ENCODE measurements at places on chromosomes 4 and X.

DNA sequence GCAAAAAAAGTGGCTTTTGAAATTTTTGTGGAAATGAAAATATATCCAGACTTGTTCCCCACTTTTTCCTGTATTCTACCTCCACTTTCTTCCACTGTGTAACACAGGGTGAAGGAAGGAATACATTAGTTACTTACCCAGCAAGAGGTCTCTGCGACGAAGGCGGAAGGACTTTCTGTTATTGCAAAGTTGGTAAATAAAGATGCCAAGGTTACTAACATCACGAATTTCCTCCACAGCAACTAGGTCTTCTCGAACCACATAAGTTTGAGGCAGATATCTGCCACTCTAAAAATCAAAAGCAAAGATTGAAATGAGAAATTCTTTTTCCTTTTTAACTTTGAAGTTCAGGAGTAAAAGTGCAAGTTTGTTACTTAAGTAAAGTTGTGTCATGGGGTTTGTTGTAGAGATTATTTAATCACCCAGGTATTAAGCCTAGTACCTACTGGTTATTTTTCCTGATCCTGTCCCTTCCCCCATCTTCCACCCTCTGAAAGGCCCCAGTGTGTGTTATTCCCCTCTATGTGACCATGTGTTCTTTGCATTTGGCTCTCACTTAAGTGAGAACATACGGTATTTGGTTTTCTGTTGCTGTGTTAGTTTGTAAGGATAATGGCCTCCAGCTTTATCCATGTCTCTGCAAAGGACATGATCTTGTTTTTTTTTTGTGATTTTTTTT, 5.8 kb downstream of the ITM2A start:
- no peak overlapping the region for H3K27ac ChIP-seq
- DNase-seq: no peak
- H3K27me3 ChIP-seq: no peaks in the 10 kb centered on the region
- no peak overlapping the region for H3K4me3 ChIP-seq
- H3K36me3 ChIP-seq: no peaks in the 10 kb centered on the region

DNA sequence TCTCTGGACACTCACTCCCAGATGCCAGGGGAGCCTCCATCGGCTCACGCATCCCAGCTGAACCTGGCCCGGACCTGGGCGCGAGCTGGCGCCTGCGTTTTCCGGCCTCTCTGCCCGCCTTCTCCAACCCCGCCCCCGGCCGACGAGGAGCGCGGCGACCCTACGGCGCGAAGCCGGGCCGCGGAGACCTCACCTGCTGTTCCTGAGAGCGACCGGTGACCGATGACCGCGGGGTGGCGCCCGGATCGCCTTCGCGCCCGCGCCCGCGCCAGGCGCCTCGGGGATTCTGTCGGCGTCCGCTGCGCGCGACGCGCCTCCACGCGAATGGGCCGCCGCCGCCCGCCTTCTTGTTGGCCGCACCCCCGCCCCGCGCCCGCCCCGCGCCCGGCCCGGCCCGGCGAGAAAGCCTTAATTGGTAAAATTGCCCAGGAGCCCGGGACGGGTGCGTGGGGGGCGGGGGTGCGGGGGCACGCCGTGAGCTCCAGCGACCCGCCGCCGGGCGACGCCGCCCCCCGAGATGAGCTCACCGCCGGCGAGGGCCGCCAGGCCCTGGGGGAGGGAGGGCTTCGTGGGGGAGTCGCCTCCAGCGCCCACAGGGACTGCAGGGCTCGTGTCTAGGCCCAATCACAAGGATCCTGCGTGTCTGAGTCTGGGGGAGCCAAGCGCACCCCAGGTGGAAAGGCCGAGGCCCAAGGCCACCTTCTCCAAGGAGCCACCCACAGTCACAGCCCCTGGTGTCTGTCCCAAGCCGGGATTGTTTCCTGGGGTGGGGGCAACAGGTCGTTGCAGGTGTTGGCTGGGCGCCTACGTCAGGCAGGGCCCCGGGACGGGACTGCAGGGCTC, at the start of gene FLNA:
Gene FLNA, minus strand, starts transcription at position 322 of the 843 bp plus-strand sequence. CDS start 3,389 bp downstream, outside the sequence.
- peaks cover 11% of the 10 kb centered on the region for H3K4me1 ChIP-seq
- no peak for DNase-seq
- H3K27ac ChIP-seq: no peak within 1 kb of the TSS
- peaks cover 4% of the 10 kb centered on the region for H3K36me3 ChIP-seq
- no peaks in the 10 kb centered on the region for H3K27me3 ChIP-seq

DNA sequence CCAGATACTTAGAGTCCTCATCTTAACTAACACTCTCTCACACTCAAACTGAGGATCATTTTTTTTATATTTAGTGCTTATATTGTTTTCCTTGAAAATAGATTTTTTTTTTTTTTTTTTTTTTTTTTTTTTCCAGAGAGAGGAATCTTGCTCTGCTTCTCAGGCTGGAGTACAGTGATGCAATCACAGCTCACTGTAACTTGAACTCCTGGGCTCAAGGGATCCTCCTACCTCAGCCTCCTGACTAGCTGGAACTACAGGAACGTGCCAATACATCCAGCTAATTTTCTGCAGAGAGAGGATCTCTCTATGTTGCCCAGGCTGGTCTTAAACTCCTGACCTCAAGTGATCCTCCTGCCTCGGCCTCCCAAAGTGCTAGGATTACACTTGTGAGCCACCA, 650.3 kb upstream of the ATOH1 start:
- no peak for DNase-seq
- H3K27me3 ChIP-seq: no peaks in the 10 kb centered on the region
- no peak overlapping the region for H3K27ac ChIP-seq

GRCh38 chr4:182429896-182430295, 186.7 kb downstream of the TENM3 start:
- H3K4me3 ChIP-seq: no peak overlapping the region
- no peak for DNase-seq
- no peaks in the 10 kb centered on the region for H3K27me3 ChIP-seq
- no peak overlapping the region for H3K27ac ChIP-seq

GRCh38 chr4:147078362-147078761, 132.7 kb upstream of the TTC29 start:
- no peaks in the 10 kb centered on the region for H3K27me3 ChIP-seq
- H3K4me1 ChIP-seq: no peaks in the 10 kb centered on the region
- H3K36me3 ChIP-seq: no peaks in the 10 kb centered on the region
- H3K27ac ChIP-seq: no peak overlapping the region
- H3K4me3 ChIP-seq: no peak overlapping the region
- no peak for DNase-seq

DNA sequence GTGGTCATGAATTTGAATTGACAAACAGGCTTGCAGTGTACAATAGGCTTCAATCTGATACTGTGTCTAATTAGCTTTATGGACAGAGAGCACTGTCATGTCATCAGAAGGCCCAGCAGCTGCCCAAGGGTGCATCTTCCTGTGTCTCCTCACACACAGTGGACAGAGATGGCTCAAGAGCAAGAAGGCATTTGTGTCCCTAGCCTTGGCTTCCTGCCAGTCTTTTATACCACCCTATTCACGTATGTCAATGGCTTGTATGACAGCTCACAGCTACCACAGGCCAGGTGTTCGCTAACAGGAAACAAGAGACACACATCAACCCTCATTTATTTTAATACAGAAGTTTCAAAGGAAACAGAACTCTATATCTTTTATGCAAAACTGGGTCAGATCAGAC, 874.0 kb upstream of the AGA start:
- H3K4me1 ChIP-seq: no peaks in the 10 kb centered on the region
- DNase-seq: no peak
- no peaks in the 10 kb centered on the region for H3K36me3 ChIP-seq

DNA sequence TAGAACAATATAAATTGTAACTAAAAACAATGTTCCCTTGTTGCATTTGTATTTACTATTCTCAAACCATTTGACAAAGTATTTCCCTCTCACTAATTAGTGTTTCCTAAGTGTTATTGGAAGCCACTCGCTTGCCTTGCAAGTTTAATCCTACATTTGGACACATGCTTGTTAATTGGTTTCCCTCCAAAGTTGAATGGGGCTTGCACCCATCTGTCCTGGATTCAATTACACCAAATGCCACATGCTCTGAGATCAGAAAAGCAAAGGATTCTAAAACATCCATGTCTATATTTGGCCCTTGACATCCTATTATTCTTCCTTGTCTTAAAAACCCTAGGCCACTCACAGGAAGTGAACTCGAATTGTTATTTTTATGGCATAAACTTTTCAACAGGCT, 146.6 kb downstream of the AMELX start:
- no peaks in the 10 kb centered on the region for H3K36me3 ChIP-seq
- no peak overlapping the region for H3K4me3 ChIP-seq
- no peaks in the 10 kb centered on the region for H3K27me3 ChIP-seq
- H3K4me1 ChIP-seq: no peaks in the 10 kb centered on the region
- no peak for DNase-seq

DNA sequence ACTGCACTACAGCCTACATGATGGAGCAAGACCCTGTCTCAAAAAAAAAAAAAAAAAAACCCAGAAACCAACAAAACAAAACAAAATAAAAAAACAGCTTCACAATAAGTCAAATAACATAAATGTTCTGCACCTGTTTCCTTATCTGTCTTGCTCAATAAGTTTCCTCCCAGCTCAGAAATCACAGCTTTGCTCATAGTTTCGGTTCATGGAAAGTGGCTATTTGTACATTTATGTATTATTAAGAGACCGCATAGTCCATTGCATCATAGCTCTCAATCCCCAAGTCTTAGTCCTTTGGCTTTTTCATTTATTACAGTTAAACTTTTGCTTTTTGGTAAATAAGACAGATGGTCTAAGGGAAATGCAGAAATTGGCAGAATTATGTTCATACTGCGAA, 24.4 kb upstream of the CFAP299 start:
- no peak overlapping the region for H3K4me3 ChIP-seq
- peaks cover 1% of the 10 kb centered on the region for H3K4me1 ChIP-seq
- no peaks in the 10 kb centered on the region for H3K27me3 ChIP-seq
- no peaks in the 10 kb centered on the region for H3K36me3 ChIP-seq

- no peaks in the 10 kb centered on the region for H3K27me3 ChIP-seq
- H3K27ac ChIP-seq: no peak overlapping the region
Measured at GRCh38 chrX:16807976-16808542, 21.8 kb downstream of the TXLNG start.

DNA sequence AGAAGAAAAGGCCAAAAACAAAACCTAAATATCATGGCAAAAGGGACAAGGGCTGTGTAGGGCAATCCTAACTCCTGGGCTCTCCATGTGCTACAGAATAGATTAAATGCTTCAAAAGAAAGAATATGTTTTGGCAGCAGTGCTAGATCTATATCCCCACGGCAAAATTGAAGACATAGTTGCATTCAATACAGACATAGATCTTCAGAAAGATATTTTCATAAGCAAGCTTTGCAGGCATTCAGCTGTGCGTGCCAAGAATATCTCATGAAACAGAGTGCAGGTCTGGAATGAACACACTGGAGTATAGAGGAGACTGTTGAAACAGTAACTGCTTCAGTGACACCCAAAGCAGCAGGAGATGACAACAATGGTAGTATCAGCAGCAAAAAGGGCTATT, 1476.9 kb downstream of the ARAP2 start:
- no peaks in the 10 kb centered on the region for H3K36me3 ChIP-seq
- H3K4me3 ChIP-seq: no peak overlapping the region
- no peaks in the 10 kb centered on the region for H3K27me3 ChIP-seq
- DNase-seq: no peak

Measured in iPS DF 6.9 (cell line).